Naive thymus-derived CD8-positive, alpha-beta T cell (primary cell): ENCODE measurements at places on chromosomes 16 and 17. TPM values are rescaled to one million over a fixed set of nuclear protein-coding genes. Genes with fewer than 3 reads are reported as not detected.
A peak's percentile ranks its signal among the peaks of the same experiment; 100 is the strongest.

- no peak for DNase-seq
- H3K4me3 ChIP-seq, result no peak overlapping the region
- no peaks in the 10 kb centered on the region for H3K36me3 ChIP-seq
Observed at GRCh38 chr16:87679593-87680271, 77.4 kb downstream of the JPH3 start.

DNA sequence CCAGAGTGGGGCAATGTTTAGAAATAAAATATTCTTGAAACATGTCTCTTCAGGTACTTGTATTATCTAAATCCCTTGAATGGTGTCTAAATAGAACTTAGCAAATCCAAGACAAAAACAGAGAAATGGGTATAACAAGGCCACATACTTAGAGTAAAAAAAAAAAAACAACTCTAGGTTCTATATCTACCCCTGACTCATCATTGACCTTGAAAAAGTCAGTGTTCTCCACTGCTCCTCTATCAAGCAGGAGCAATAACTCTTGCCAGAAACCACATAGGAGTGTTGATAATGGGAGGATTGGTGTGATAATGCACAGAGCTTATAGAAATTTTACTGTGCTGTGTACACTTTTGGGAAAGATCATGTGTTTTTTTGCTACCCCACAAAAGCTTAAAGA is 296.6 kb upstream of the PMFBP1 start:
- H3K4me3 ChIP-seq, result no peak overlapping the region
- no peak overlapping the region for H3K27ac ChIP-seq
- no peaks in the 10 kb centered on the region for H3K36me3 ChIP-seq
- H3K27me3 ChIP-seq, result no peaks in the 10 kb centered on the region

DNA sequence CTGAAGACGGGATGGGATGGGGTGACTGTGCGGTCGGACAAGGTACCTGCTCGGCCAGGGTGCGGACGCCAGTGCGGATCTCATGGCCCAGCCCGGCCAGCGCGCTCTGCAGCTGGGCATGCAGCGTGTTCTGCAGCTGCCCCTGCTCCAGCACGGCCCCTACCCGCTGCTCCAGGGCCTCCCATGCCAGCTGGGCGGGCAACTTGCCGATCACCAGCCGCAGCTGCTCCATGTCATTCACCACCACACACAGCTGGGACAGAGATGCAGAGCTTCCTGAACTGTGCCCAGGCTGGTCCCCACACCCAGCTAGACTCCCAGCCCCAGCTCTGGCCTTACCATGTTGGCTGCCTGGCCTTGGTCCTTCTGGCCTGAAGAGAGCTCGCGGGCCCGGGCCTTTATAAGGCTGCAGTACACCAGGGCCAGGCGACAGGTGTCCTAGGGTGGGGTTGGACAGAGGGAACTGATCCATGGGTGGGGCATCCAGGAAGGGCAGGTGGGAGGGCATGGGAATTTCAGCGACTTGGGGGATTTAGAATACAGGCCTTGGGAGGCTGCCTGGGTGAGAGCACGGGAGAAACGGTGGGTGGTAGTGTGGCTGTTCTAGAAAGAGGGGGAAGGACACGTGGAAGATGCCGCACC is 9.8 kb downstream of the UNC13D start:
- no peak for DNase-seq
- H3K36me3 ChIP-seq, result peaks cover 64% of the 10 kb centered on the region
- peaks cover 16% of the 10 kb centered on the region for H3K4me1 ChIP-seq
- no peaks in the 10 kb centered on the region for H3K27me3 ChIP-seq

DNA sequence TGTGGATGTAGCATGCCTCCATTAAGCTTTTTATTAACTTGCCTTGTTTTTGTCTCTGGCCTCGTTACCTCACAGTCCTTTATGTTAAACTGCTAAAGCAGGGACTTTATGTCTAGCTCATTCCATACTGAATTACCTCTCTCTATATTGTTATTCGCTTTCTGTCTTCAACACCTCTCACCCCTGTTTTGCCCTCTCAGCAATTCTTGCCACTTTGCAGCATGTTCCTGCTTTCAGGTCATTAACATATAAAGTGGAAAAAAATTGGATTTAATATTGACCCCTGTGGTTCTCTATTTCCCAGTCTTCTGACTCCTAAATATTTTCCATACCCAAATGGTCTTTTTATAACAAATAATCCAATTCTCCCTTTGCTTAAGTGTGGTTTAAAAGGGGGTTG is 810.4 kb upstream of the KIF2B start:
- no peaks in the 10 kb centered on the region for H3K36me3 ChIP-seq
- no peaks in the 10 kb centered on the region for H3K27me3 ChIP-seq
- H3K27ac ChIP-seq, result no peak overlapping the region
- DNase-seq, result no peak
- no peak overlapping the region for H3K4me3 ChIP-seq
- H3K4me1 ChIP-seq, result no peaks in the 10 kb centered on the region

DNA sequence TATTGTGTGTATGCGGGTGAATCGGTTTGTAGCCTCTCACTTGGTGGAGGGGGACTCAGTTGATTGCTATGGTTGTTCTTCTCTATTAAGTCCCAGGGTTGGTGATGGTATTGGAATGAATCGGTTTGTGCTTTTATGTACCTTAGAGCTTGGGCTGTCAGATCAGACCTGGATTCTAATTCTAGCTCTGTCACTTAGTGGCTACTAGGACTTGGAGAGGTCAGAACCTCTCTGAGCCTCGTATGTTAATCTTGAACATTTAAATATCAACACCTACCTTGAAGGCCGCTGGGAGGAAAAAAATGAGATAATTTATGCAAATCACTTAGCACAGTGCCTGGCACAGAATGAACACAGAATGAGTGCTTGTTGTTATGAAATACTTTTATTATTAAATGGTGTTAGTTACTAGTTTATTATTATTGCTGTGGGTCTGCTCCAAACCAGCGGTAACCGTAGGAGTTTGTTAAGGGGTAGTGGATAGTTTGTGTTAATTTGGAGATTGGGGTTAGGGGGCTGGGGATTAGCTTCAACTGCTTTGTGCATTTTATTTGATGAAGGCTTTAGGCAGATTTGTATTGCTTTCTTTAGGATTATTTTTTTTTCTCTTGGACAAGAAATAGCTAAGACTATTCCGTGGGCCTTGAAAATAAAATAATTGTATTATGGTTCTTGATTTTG is 3.5 kb downstream of the KDM6B start:
- peak overlapping the region; percentile 97 for H3K4me3 ChIP-seq
- no peaks in the 10 kb centered on the region for H3K27me3 ChIP-seq
- no peak for DNase-seq
- H3K27ac ChIP-seq, result peak overlapping the region; percentile 98
- H3K36me3 ChIP-seq, result no peaks in the 10 kb centered on the region
- peaks cover 66% of the 10 kb centered on the region for H3K4me1 ChIP-seq

GRCh38 chr16:66408163-66409048 is 18.7 kb upstream of the BEAN1 start:
- DNase-seq, result peak; percentile 49
- peak overlapping the region; percentile 96 for H3K4me3 ChIP-seq
- peak overlapping the region; percentile 97 for H3K27ac ChIP-seq

DNA sequence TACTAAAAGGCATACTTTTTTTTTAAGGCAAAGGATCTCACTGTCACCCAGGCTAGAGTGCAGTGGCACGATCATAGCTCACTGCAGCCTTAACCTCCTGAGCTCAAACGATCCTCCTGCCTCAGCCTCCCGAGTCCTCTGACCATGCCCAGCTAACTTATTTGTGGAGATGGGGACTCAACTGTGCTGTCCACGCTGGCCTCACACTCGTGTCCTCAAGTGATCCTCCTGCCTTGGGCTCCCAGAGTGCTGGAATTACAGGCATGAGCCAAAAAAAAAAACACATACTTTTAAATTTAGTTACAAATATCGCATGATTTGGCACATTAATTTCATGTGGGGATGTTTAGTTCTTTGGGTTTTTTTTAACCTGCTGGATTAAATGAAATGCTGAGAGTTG is 207.7 kb upstream of the CHMP6 start:
- no peak overlapping the region for H3K4me3 ChIP-seq
- no peak overlapping the region for H3K27ac ChIP-seq
- H3K27me3 ChIP-seq, result no peaks in the 10 kb centered on the region
- H3K4me1 ChIP-seq, result peaks cover 44% of the 10 kb centered on the region
- H3K36me3 ChIP-seq, result no peaks in the 10 kb centered on the region

FOXF1 gene
- not detected for total RNA-seq
